ENCODE measurements at places on chromosomes 7 and 10. TPM values are rescaled to one million over a fixed set of nuclear protein-coding genes. Genes with fewer than 3 reads are reported as not detected.
A peak's percentile ranks its signal among the peaks of the same experiment; 100 is the strongest.

GRCh38 chr7:106542550-106543220 is 118.3 kb downstream of the CCDC71L start:
- peak; percentile 66 for DNase-seq

DNA sequence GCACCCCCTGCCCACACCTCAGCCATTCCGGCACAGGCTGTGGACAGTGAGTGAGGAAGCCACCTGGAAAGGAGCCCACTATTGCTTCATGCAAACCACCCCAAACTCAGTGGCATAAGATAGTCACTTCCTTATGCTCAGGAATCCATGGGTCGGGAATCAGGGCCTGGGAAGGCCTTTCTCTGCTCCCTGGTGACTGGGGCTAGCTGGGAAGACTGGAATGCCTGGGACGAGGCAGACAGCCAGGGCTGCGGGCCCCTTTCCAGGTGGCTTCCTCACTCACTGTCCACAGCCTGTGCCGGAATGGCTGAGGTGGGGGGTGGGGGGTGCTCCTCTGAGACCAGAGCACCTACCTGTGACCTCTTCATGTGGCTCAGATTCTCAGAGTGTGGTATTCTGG is 74.1 kb upstream of the GRB10 start:
- no peak for DNase-seq

DNA sequence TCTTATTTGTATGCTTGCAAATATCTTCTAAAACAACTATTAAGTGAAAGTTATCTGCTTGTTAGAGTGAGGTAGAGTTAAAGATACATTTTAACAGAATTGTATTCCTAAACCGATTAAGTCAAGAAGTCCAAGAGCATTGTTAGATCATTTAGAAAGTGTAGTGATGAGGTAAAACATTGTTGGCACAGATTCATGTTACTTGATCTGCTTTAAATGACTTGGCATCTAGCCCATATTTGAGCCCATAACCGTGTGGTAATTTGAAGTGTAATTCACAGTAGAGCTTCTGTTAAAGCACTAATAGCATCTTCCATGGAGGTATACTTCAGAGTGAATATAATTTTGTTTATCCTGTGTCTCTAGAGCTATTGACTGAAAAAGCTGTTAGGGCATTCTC is 62.1 kb downstream of the PTEN start:
- peak; percentile 28 for DNase-seq

GRCh38 chr7:39539816-39540215 is 26.4 kb upstream of the YAE1 start:
- no peak for DNase-seq

Gene ABLIM1
- total RNA-seq = 41.9 TPM

- no peak for DNase-seq
These were observed 710 bp upstream of the LDB3 start for GRCh38 chr10:86667421-86668181.

All from kidney epithelial cell (primary cell).